Ovary (tissue), 10 donors: ENCODE measurements at places on chromosomes 6 and 20. TPM values are rescaled to one million over a fixed set of nuclear protein-coding genes. Genes with fewer than 3 reads are reported as not detected.
A peak's percentile ranks its signal among the peaks of the same experiment; 100 is the strongest.

The POPDC3 gene
- not detected for total RNA-seq

DNA sequence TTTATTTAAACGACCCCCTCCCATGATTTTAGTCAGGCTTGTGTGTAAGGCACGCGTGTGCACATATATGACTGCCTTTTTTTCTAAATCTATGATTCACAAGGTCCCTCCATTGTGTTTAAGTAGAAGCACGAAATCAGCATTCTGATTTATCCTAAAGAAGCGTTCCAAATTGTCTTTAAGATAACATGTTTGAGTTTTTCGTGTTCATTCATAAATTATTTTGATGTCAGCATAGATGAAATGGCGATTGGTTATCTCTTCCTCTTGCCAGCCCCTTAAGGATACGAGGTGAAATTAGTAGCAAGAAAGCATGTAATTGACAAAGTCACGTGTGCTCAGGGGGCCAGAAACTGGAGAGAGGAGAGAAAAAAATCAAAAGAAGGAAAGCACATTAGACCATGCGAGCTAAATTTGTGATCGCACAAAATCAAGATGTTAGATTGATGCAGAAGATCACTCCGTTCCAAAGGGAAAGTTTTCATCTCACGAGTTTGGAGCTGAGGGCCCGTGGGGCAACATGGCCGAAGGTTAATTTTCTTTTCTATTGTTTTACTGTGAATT lies at the start of gene LIN28B:
LIN28B (plus strand) TSS at position 377 of the 564 bp plus-strand sequence; CDS start at position 521, 144 bp downstream.
- no peaks in the 10 kb centered on the region for H3K36me3 ChIP-seq

The LGSN gene
- not detected for total RNA-seq

The ADAM33 gene
- total RNA-seq = 21.1 TPM

The FNDC1 gene
- 0.24 TPM for total RNA-seq

GRCh38 chr6:40299681-40300080 lies 287.5 kb downstream of the LRFN2 start:
- H3K4me1 ChIP-seq = no peaks in the 10 kb centered on the region
- DNase-seq = no peak

DNA sequence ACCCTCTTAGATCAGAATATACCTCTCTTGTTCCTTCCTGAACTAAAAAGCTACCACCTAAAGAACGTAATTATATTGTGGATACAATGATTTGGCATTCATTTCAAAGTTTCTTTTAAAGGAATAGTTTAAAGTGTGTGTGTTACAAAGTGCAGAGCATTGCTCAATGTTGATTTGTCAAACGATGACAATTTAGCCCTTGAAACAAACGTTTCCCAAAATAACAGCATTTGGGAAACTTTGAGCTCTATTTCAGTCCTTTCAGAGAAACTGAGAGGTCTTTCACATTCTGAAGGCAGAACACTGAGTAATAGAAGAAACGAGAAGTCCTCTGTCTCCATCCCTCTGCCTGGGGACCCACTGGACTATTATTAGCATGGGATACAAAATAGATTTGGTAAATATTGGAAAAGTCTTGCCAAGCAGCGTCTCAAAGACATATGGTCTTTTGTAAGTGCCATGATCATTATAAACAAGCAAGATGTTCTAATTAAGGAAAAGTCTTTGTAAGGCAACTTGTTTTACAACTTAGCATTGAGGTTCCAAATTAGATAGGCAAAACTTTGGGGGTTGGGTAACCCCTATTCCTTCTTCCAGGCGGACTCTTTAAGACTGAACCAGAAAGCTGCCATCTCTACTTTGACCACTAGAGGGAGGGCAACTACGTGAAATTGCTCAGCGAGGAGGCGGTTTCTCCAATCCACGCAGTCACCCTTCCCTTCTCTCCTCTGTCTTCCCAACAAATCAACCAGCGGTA lies 208.8 kb downstream of the RNF144B start:
- H3K27ac ChIP-seq = no peak overlapping the region
- no peaks in the 10 kb centered on the region for H3K27me3 ChIP-seq
- DNase-seq = peak; percentile 48
- no peaks in the 10 kb centered on the region for H3K4me1 ChIP-seq
- H3K4me3 ChIP-seq = no peak overlapping the region

DNA sequence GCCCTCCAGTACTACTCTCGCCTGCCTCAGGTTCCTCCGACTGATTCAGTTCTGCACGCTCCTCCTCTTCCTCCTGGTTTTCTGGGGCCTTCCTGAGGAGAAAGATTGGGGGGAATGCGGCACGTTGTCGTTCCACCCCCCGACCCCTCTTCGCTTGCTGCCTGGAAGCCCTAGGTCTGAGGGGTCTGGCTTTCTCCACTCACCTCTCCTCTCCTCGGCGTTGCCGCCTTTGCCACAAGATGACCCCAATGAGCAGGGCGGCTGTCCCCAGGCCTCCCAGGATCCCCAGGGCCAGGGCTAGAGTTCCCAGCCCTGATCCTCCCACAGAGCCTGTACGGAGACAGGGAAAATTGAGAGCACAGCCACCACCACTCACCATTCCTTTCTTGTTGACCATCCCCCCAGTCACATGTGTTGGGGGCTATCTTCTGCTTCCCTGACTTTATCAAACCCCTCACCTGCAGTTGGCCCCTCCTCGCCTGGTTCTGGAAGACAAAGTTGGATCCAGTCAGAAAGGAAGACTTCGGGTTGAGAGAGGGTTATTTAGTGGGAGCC lies 2.8 kb downstream of the AGER start:
- no peak overlapping the region for H3K4me3 ChIP-seq
- no peak overlapping the region for H3K27ac ChIP-seq
- peaks cover 5% of the 10 kb centered on the region for H3K4me1 ChIP-seq
